ELF-1 (cell line): ENCODE measurements at places on chromosomes 3 and 15.

GRCh38 chr15:32122013-32122412 lies 91.7 kb downstream of the CHRNA7 start:
- DNase-seq = no peak

- no peak for DNase-seq
Measured at GRCh38 chr3:42666022-42666421, 12.5 kb downstream of the ZBTB47 start.

DNA sequence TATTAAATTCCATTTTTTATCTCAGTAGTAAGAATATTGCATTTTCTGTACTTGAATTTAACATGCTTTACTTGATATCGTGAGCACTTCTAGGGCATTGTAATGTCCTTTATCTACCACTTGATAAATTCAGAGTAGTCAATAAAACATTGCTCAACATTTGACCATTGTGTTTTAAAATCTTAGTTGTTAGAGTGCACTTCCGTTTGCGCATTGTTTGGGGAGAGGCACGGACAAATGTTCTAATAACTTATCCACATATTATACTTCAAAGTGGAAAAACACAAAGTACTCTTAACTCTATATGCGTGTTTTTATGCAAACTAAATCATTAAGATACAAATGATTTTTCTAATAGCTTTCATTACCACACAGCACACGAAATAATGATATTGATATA lies 419 bp downstream of the FAM227B start:
- DNase-seq = no peak

GRCh38 chr15:40253167-40253790 lies 14.4 kb downstream of the PAK6 start:
- DNase-seq = no peak

DNA sequence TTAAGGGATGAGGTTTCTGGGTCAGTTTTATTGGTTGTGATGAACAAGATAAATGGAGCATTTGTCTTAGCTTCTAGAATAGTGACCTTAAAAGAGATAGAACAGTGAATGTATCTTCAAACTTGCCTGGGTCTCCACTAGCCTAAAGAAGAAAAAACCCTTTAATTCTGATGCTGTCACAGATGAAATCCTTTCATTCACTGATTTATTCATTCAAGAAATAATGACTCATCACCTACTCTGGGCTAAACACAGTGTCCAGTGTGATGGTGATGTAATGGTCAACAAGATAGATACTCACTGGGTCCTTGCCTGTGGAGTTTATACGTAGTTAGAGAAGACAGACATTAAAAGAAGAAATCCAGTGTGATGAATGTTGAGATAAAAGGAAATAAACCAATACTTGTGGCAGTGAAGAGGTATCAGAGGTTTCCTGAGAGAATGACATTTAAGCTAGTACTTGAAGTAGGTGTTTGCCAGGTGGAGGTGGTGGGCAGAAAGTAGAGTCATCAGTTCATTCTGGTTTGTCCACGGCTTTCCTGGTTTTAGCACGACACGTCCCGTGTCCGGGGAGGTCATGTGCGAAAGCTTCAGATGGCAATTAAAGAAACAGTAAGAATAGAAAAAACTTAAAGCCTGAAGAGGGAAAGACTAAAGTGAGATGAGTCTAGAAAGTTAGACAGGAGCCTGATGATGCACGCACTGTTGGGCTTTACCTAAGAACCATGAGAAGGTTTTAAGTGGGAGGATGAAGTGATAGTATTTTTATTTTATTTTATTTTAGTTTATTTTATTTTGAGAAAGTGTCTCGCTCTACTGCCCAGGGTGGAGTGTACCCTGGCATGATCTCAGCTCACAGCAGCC lies 18.5 kb downstream of the PAK2 start:
- DNase-seq = no peak

DNA sequence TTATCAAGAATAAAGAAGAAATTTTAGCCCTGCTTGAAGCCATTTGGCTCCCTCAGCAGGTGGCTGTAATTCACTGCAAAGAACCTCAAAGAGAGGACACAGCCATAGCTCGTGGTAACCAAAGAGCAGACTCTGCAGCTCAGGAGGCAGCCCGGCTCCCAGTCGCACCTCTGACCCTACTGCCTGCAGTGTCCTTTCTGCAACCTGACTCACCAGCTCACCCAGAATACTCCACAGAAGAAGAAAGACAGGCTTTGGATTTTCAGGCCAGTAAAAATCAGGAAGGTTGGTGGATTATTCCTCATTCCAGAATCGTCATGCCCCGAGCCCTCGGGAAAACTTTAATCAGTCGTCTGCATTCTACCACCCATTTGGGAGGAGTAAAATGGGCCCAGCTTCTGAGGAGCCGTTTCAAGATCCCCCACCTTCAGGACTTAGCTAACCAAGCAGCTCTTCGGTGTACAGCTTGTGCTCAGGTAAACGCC lies 38.6 kb downstream of the ZBTB11 start:
- peak; percentile 68 for DNase-seq

GRCh38 chr3:58607816-58608215 lies 30.6 kb upstream of the FAM107A start:
- DNase-seq = no peak

DNA sequence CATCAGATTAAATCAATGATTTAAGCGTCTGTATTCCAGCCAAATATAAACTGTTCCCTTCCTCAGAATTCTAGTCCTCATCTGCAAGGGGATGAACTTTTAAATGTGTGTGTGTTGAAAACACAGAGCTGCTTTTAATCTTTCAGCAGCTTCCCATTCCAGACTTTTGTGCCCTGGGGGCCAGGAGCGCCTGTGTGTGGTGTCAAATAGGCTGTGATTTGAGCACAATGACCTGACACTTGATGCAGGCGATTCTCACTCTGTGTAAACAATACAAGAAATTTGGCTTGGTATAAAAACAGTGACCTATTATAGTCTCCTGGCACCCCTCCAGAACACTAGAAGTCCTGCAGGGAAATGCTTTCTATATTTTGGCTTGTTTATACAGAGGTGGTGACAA lies 274.6 kb upstream of the ROPN1 start:
- peak; percentile 80 for DNase-seq

- no peak for DNase-seq
Measured at GRCh38 chr15:101472033-101472432, 17.5 kb downstream of the PCSK6 start.

DNA sequence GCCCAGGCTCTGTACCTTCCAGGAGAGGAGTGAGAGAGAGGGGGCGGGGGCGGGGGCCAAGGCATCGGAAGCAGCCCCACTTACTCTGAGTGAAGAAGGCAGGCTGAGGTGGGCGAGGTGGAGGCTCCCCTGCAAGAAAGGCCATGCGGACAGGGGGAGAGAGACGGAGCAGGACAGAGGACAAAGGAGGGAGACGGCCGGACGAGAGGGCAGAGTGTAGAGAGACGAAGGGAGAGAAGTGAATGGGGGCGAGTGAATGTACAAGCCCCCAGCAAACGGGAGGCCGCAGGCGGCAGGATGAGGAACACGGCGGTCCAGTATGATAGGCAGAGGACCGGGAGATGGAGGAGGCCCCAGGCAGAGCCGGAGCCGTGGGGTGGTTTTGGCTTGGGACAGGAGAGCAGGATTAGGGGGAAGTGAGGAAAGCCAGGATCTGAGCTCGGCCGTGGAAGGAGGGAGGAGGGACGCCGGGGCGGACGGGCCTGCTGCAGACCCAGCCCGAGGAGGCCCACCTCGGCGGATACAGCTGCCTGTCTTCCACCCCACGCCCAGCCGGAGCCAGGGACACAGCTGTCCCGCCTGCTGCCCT lies 38.8 kb downstream of the TNK2 start:
- no peak for DNase-seq
